ENCODE measurements at places on chromosomes 1 and 21. TPM values are rescaled to one million over a fixed set of nuclear protein-coding genes. Genes with fewer than 3 reads are reported as not detected.

DNA sequence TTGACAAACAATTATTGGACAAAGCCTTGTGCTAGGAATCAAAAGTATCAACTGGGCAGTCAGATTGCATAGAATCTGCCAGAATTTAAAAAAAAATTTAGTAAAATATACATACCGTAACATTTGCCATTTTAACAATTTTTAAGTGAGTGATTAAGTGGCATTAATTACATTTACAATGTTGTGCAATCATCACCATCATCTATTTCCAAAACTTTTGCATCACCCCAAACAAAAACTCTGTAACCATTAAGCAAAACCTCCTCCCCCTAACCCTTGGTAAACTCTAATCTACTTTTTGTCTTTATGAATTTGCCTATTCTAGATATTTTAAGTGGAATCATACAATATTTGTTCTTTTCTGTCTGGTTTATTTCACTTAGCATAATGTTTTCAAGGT lies 182.8 kb downstream of the LMO4 start:
- no peak for DNase-seq

DNA sequence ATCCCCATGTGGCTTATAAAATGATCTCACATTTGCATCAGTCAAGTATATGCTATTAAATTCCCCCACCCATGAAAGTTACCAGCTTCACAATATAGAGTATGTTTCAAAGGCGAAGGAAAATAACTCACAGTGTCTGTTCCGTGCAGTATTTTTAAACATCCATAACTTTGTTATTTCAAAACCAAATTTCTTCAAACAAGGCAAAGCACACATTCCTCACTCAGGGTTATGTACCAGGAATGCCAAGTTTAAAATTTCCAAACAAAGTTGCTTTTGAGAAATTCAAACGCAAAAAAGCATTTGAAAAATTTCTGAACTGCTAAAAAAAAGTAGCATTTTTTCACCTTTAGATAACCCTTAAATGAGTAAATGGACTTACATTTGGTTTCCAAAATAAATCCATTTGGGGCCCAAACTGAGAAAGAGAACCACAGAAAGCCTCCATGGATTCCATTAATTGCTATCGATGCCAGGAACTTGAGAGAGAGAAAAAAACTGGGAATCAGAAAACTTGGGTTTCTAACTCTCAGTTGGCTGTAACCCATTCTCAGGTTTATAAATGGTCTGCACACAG lies 149.5 kb downstream of the SLC30A10 start:
- DNase-seq = no peak

DNA sequence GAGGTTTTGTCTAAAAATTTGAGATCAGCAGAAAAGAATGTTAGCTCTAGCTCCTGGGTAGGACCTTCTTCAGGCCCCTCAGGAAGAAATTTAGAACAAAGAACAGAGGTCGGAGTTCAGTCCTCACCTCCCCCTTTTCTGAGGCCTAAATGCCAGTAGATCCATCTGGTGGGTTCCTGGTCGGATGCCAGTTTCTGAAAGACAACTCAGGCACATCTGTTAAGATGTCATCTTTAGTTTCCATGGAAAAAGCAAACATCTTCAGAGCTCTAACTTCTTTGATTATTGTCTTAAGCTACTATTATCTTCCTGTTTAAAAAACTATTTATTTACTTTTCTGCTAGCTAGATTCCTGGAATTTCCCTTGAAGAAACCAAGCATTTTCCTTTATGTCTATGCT lies 37.1 kb upstream of the USP25 start:
- DNase-seq = no peak

DNA sequence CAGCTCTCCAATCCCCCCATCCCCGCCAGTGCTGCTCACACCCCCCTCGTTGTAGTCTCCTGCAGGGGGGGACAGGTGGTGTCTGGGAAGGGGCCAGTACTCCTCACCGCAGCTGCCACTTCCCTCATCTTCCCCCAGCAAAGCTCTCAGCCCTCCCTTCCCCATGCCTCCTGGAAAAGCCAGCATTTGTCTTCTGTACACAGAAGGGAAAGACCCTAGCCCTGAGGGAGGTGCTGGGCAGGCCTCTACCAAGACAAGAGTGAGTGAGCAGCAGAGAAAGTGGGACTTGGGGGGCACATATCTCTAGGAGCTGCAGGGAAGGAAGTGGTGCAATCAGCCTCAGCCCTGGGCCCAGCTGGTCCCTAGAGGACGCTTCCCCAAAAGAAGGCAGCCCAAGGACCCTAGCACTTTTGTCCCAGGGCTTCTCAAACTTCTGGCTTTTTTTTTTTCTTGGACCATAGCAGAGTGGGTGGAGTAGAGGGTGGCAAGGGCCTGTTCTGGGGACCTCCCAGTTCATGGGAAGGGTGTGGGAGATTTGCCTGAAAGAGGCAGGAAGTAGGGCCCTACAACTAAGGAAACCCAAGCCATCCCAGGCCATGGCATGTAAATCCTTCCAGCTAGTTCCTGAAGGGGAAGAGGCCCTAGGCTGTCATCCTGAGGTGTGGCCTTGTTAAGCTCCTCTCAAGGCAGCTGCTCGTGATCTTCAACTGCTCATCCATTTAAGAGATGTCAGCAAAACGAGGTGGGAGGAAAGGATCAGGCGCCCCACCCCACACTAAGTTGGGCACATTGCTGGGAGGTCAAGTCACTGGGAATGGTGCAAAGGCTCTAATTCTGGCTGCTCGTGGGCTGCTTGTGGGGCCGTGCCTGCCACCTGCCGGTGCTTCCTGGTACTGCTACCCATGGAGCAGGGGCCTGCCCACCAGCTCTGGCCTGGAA lies 12.6 kb downstream of the ZC3H12A start:
- no peak for DNase-seq

DNA sequence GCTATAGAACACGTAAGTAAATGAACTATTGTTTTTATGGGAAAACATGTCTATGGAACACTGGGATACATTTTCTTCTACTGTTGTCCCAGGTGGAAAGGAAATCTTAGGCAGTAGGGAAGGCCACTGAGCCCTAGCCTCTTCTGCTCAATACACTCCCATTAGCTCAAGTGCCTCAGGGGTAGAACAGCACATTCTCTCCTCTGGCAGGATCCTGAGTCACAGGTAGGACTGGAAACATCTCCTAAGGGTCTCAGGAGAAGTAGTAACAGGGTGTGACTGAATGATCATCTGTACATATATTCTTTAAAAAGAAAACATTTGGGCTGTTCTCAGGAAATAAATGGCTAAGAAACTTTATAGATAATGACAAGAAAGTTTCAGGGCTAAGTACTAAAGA lies 175.6 kb upstream of the ESRRG start:
- DNase-seq = no peak

The HTR6 gene
- polyA plus RNA-seq = not detected

The CD2 gene
- polyA plus RNA-seq = 2.3 TPM
